ENCODE measurements at places on chromosomes 1 and 21.
A peak's percentile ranks its signal among the peaks of the same experiment; 100 is the strongest.

GRCh38 chr1:25811384-25812082, 8.2 kb upstream of the MTFR1L start:
- no peak for DNase-seq

DNA sequence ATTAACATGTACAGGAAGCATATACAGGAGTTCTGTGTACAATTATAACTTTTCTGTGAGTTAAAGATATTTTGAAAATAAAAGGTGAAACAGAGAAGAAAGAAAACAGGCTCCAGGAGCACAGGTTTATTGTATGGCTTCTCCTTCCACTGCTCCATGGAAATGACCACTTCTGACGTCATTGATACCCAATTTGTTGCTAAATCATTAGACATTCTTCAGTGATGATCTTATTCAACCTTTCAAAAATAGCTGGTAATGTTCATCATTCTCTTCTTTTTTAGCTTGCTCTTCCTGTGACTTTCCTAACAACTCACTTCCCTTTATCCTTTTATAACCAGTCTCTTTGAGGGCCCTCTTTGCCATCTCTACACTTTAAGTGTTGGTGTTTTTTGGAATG, 77.8 kb downstream of the KCNK2 start:
- no peak for DNase-seq

DNA sequence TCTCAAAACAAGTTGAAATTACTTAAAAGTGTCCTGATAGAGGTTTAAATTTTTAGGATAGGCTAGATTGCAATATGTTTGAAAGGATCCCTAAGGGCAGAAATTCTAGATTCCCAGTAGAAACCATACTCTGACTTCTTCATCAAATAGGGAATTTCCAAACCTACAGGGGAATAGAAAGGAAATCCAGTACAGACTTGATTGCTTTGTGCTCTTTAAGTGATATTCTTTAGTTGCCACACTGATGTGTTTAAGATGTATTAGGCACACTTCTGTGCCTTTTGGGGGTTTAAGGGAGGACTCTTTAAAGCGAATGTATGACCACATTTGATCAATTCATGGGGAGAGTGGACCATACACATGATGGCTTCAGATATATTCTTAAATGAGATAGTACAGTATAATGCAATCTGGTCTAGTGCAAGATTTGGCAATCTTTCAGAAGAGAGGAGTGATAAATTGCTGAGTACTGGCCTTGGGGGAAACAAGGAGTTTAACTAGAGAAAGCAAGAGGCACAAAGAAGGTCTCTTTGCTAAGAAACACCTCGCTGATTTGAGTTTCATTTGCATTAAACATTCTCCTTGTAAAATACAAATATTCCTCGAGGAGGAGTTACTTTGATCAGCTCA, 268.8 kb upstream of the NR5A2 start:
- DNase-seq, result no peak

DNA sequence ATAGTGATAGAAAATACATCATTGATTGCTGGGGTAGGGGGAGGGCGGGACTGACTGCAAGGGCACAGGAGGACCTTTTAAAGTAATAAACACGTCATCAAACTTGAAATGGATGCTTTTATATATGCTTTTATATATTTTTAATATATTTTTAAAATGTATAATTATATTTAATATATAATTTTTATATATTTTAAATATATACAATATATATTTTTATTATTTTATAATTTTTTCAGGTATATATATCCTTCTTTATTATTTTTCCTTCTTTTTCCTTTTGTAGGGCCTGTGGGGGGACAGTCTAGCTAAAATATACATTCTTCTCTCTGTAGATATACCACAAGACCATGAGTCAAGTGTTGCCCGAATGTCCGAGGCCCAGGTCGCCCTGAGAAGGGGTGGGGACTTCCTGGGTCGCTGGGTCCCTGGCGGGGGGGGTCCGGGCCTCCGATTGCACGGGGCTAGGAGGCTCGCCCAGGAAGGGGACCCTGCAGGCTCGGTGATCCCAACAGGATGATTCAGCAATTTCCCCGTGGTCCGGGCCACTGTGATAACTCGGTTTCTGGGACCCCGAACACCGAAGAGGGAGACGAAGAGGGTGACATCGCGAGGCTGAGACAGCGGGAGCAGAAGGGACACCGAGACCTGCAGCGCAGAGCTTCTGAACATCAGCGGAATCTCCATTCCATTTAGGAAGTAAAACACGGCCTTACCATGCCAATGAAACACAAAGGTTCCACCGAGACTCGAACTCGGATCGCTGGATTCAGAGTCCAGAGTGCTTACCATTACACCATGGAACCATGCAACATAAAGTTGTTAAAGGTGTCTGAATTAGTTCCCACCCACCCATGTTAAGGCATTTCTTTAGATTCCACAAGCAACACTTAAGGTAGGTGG, 112.5 kb upstream of the NBPF11 start:
- no peak for DNase-seq

DNA sequence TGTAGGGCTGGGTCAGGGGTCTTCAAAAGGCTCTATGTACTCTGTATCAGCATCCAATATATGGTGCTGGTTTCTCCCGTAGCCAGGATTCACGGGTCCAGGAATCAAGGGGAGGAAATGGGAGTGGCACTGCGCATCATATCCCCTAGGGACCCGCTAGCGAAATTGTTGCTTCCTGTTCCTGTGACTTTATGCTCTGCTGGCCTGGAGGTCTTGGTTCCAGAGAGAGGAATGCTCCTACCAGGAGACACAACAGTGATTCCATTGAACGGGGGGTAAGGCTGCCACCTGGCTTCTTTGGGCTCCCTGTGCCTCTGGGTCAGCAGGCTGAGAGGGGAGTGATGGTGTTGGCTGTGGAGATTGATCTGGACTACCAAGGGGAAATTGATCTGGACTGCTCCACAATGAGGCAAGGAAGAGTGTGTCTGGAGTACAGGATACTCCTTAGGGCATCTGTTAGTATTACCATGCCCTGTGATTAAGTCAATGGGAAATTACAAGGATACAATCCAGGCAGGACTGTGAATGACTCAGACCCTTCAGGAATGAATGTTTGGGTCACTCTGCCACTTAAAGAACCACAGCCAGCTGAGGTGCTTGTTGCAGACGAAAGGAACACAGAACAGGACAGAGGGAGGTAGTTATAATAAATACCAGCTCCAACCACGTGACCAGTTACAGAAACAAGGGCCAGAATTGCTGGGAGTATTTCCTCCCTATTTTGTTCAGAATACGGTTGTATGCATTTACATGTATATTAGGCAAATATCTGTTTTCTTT, 10.2 kb downstream of the SPSB1 start:
- no peak for DNase-seq

DNA sequence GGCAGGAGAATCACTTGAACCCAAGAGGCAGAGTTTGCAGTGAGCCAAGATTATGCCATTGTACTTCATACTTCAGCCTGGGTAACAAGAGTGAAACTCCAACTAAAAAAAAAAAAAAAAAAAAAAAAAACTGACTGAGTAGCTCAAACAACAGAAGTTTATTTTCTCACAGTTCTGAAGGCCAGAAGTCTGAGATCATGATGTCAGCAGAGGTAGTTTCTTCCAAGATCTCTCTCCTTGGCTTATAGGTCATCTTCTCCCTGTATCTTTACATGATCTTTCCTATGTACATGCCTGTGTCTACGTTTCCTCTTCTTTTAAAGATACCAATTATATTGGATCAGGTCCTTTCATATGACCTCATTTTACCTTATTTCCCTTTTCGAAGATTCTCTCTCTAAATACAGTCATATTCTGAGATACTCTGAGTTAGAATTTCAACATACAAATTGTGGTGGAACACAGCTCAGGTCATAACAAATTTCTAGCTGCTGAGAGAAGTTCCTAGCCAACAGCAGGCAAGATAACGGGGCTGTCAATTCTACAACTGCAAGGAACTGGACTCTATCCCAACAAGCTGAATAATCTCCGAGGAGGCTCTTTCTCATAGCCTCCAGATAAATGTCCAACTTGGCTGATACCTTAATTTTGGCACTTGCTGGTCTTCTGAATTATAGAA, 187.7 kb upstream of the ADAMTS5 start:
- DNase-seq, result no peak

DNA sequence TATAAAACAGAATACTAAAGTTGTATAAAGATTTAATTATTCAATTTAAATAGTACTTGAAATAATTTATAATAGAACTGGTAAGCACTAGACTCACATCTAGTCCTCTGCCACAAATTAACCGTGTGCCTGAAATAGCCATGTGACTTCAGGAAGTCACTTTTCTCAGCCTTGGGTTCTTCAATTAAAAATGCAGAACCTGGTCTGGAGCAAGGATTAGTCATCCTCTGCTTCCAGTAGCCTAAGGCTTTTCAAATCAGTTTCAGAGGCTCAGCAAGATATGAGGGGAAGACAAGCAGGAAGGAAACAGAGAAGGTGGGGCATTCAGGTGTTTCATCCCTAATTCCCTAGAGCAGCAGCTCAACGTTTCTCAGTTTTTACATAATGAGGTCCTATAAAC, 23.0 kb downstream of the DPH5 start:
- DNase-seq, result no peak

- no peak for DNase-seq
Observed at GRCh38 chr1:228236744-228237143, 28.9 kb downstream of the OBSCN start.

- DNase-seq, result no peak
Observed at GRCh38 chr21:45350206-45350854, 54.6 kb upstream of the COL18A1 start.

- no peak for DNase-seq
Observed at GRCh38 chr1:113307771-113308445, 82.4 kb upstream of the MAGI3 start.

GRCh38 chr1:24558902-24559791, 3.3 kb downstream of the NCMAP start:
- no peak for DNase-seq

DNA sequence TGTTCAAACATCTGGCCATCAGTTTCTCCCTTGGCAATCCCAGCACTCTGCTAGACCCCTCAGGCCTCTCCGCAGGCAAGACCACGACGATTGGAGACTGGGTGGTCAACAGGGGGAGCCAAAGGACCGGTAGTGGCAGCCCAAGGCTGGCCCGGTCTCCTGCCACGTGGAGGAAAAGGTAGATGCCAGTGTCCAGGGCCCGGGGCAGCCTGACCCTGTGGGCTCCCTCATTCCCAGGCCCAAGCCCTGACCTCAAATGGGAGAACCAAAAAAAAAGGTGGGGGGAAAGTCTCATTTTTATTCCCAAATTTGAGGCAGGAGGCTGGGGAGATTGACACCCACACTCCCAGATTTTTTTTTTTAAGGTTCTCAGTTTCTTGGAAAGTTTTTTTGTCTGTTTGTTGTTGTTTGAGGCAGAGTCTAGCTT, 24.8 kb downstream of the S100A6 start:
- DNase-seq, result peak; percentile 63

GRCh38 chr1:53892911-53893310, 1.1 kb upstream of the DIO1 start:
- no peak for DNase-seq

DNA sequence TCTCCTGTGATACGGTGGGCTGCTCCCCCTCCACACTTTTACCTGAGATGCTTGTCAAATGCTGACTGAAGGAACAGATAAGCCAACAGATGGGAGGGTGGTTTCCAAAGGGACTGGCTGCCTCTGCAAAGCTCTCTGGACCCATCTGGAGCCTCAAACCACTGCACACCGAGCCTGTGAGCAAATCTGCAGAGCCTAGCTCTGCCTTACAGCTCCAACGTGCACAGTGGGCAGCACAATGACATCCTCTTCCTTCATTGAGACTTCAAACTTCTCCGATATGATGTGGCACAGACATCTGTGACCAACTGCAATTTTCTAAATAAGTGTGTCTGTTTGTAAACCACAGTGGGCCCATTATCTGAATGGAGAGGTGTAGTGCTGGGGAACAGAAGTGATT, 26.2 kb upstream of the KNCN start:
- DNase-seq, result no peak
